ENCODE measurements at places on chromosomes 1 and 21.

- DNase-seq, result no peak
Measured at GRCh38 chr21:38392661-38393060, 105.6 kb downstream of the ERG start.

- DNase-seq, result no peak
Measured at GRCh38 chr1:117045644-117046043, 14.5 kb upstream of the TTF2 start.

GRCh38 chr1:67737875-67738274 is 52.9 kb downstream of the GADD45A start:
- no peak for DNase-seq

GRCh38 chr1:26410706-26411623 is at the start of gene LIN28A:
TSS of gene LIN28A (plus strand) at chr1:26410817. CDS start at chr1:26410892, 75 bp downstream.
- DNase-seq, result no peak

DNA sequence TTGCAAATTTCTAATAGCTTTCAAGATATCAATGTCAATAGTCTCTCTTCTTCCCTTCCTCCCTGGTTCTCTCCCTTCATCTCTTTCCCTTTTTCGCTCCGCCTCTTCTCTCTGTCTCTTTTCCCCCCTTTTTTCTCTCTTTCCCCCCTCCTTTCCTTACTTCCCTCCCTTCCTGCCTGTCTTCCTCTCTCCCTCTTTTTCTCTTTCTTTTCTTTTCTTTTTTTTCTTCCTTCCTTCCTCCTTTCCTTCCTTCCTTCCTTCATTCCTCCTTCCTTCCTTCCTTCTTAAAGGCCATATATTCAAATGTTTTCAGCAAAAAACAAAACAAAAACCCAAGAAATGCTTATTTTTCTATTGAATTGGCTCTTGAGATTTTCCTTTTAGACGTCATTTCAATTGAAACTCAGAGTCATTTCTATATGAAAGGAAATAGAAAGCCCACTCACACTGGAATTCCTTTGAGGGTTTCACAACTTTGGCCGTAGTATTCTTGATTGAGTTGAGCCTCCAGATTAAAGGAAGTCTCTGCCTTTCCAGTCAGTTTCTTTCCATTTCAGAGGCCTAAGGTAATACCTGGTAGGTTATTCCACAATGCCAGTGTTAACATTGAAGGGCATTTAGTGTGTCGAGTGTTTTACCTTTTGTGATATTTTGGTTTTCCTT is 551.5 kb downstream of the LMO4 start:
- no peak for DNase-seq

DNA sequence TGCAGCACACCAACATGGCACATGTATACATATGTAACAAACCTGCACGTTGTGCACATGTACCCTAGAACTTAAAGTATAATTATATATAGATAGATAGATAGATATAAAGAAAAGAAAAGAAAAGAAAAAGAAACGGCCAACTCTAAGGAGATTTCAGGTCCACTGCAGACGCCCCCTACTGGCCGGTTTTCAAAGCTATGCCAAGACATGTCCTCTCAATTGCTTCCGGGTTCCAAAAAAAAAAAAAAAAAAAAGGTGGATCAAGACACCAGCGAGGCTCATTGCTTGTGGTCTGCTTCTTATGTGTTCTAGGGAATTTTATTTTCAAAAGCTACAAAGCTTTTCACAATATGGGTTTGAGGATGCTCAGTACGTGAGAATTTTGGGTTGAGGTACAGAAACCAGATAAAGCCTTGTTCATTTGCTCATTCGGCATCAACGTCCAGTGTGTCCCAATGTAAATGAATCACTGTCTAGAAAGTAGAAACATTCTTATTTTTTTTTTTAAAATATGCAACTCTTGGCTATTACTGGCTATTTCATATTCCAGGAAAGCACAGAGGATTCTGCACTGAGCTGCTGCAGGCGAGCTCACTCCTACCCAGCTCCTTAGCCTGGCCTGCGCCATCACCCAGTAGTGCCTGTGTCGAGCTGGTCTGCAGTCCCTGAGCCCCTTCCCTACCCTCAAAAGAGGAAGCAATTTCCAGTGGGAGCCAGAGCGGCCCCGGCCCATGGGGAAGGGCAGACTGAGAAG is 643.0 kb downstream of the KIF26B start:
- DNase-seq, result peak; percentile 56

- DNase-seq, result no peak
Measured at GRCh38 chr1:47439819-47440598, 2.2 kb downstream of the FOXD2 start.

DNA sequence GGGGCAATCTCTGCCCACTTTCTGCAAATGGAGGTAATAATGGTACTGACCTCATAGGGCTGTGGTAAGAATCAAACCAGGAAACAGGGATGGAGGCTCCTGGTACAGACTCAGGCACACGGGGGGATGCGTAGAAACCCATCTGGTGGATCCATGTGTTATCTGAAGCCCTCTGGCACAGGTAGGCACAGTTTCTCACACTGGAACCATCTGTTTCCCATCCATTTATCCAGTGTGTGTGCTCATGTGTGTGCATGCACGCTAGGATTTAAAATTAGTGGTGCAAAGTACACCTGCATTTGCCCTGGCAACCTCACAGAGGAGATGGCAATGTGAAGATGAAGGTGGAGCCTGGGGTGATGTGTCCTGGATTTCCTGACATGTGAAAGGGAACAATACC is 103.3 kb downstream of the RAVER2 start:
- DNase-seq, result no peak

GRCh38 chr1:157584503-157584902 is 13.4 kb downstream of the FCRL4 start:
- no peak for DNase-seq

GRCh38 chr21:15842565-15842880 is 112.7 kb downstream of the USP25 start:
- DNase-seq, result no peak

GRCh38 chr1:1020415-1021009 is 592 bp downstream of the AGRN start:
- DNase-seq, result peak; percentile 52

GRCh38 chr1:38558500-38559445 is 300.8 kb downstream of the RRAGC start:
- no peak for DNase-seq

DNA sequence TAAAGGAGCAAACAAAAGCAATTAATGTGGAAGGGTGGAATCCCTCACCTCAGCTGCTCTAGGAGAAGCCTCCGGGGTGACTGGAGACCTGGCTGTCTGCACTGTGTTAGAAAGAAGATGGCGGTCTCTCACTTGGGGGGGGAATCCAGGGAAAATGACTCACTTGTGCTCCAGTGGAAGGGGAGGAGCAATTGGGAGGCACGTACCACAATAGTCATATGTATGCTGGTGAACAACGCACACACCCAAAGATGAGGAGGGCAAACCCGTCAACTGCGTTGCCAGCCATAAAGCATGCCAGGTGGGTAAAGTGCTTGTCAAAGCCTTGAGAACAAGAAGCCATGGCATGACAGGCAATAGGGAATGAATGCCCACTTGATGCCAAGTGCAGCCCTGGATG is 22.1 kb downstream of the PLEKHA6 start:
- no peak for DNase-seq

DNA sequence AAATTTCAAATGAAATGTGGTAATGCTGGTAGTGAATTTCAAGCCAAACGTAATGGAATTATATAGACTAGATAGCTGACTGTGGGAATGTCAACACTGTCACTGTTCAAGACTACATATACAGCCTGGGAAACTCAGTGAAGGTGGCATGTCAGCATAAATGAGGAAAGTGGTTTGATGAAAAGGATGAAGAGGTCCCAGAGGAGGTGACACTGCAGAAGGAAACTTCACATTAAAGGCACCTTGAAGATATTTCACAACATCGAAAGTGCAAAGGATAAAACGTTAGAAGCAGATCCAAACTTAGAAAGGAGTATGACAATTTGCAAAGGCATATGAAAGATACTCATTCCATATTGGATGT is 25.7 kb downstream of the MAPKAPK2 start:
- no peak for DNase-seq

GRCh38 chr1:152871731-152872126 is 6.4 kb upstream of the SMCP start:
- DNase-seq, result no peak

- DNase-seq, result no peak
Measured at GRCh38 chr21:42624095-42624790, 29.2 kb upstream of the PDE9A start.

DNA sequence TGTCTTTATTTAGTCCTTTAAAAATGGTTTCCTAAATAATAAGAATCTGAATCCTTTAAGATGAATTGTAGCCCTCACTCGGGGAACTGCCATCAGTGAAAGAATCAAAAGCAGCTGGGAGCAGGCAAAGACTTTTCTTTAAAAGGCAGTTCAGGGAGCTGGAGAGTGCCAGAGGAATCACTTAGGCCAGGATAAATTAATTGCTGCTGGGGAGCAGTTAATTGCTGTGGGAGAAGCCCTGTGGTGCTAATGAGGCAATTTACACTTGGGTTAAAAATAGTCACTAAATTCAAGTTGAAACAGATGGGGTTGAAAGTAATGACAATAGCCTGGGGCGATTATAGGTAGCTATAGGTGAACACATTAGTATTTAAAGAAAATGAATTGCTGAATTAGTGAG is 38.7 kb upstream of the COL24A1 start:
- DNase-seq, result no peak

GRCh38 chr1:157566484-157567300 is 14.4 kb upstream of the FCRL5 start:
- DNase-seq, result peak; percentile 78

- DNase-seq, result no peak
Measured at GRCh38 chr1:3899754-3900149, 320 bp downstream of the C1orf174 start.

DNA sequence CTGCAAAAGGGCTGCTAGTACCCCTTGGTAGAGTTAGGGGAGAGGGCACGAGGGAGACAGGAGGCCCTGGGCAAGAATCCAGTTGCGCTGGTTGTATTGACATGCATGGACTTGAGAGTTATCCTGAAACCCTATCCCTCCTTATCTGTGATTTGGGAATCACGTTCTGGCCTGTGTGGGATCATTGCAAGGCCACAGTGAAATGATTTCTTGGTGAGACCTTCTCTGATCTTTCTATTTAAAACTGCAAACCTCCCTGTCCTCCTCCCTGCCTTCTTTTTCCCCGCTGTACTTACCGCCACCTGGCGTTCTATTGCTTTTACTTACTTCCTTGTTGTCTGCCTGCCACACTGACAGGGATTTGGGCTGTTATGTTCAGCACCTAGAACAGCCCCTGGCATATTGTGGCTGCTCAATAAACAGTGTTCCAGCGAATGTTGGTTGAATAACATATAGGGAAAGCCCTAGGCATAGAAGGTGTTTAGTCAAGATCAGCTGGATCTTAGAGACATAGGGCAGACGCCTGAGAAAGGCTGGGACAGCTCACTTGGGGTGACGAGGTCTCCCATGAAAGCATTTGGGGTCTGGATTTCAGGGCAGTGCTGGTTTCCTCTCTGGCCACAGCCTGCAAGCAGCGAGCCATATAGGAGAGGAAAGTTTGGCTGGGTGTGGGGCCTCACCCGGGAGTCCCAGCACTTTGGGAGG is 25.6 kb downstream of the ALPL start:
- peak; percentile 90 for DNase-seq
